ENCODE measurements at places on chromosomes 5 and 9. TPM values are rescaled to one million over a fixed set of nuclear protein-coding genes. Genes with fewer than 3 reads are reported as not detected.
A peak's percentile ranks its signal among the peaks of the same experiment; 100 is the strongest.

The ADAMTS13 gene
- polyA plus RNA-seq, result 5.2 TPM

- DNase-seq, result no peak
These were observed 1037.3 kb upstream of the WWC1 start for GRCh38 chr5:167254132-167254531.

- no peak for DNase-seq
These were observed 14.7 kb upstream of the LARP1 start for GRCh38 chr5:154740483-154740882.

The GALNT12 gene
- polyA plus RNA-seq, result 2.3 TPM

GRCh38 chr9:86508208-86508903 lies 154.1 kb upstream of the TUT7 start:
- no peak for DNase-seq

DNA sequence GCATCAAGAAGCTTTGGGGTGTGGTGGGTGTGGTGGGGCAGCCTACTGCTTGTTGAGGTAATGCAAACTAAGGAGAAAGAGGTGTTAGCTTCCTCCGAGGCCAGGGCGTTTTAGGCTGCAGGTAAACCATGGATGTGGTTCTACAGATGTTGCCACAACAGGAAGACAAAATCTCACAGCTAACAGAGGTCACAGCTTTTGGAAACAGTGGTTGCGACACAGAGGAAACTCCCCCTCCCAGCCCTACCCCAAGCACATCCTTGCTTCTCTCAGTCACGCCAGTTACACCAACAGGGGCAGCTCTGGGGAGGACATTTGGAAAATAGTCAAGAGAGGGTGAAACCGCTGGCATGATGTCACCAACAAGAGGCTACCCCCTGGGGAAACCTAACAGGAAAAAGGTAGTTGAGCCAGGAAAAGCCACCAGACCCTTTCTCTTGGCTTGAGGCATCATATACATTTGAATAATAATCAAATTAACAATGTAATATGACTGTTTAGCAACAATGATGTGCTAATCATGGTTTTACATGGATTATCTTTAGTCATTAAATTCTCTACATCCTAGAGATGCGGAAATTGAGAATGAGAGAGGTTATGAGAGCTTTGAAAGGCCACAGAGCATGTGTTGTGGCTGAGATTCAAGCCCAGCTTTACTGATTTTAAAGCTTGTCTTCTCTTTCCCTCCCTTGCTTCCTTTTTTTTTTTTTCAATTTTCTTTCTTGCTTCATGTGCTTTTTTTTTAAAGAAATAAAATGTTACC lies 82.2 kb upstream of the IL12B start:
- no peak for DNase-seq

The WDR36 gene
- polyA plus RNA-seq, result 19.1 TPM

DNA sequence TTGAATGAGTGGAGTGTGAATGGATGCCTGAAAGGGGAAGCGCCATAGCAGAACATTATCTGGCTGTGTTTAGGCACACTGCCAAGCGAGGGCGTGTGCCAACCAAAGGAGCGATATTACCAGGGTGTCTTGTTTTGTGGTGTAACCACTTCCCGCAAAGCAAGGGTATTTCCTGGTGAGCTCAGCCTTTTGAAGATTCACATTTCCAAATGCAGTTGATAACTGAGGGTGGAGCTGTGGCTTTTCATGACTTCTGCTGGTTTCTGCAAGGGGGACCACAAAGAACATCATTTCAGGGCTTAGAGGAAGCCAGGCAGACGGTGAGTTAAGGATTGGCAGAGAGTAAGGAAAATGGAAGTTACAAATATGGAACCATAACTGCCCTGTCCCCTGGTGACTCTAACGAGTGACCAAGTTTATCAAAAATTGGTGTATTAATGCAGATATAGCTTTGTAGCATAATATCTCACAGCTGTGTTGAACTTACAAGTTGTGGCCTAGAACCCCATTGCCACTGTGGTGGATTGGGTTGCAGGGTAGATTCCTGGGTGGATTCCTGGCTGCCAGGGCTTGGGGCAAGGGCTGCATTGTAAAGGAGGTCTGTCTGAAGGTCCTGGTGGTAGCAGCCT lies 71.4 kb downstream of the RALGPS1 start:
- DNase-seq, result peak; percentile 42

The PCDHA1 gene
- not detected for polyA plus RNA-seq

DNA sequence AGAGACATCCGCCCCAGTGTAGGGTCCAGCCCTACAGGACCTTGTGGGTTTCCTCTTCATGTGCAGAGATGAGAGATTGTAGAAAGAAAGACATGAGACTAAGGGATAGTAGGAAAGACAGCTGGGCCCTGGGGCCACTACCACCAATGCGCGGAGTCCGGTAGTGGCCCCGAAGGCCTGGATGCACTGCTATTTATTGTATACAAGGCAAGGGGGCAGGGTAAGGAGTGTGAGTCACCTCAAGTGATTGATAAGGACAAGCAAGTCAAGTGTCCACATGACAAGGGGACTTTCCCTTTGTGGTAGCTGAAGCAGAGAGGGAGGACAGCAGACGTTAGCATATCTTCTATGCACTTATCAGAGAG lies 6.2 kb upstream of the TMEM141 start:
- DNase-seq, result no peak

GRCh38 chr9:90423661-90424193 lies 218.9 kb downstream of the DIRAS2 start:
- no peak for DNase-seq

DNA sequence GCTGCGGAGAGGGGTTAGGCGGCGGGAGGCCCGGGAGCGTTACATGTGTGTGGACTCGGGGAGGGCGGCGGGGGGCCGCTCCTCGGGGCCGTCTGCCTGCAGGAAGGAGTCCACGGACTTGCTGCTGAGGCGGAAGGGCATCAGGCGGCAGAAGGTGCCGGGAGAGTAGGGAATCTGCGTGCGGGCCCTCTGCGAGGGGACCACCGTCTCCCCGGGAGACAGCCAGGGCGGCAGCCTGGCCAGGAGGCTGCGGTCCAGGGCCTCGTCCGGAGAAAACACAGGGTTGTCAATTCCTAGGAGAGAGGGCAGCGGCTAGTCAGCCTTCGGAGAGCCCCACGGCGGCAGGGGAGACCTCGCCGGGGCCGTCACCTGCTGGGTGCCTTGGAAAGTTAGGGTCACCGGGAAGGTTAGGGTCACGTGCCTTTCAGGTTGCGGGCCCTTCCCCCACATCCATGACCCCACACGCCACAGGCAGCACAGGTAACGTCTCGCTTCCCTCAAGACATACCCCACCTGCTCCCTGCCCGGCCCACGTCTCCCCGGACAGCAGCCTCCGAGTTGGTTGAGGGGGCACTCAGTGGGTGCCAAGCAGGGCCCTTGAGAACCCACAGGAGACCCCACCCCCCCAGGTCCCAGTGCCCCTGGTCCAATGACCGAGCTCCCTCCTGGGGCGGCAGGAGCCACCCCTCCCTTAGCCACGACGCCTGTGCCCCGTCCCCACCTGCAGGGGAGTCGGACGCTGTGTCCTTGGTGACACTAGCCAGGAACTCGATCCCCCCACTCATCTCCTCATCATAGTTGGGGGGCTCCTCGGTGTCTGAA lies 32.1 kb downstream of the EXOC3 start:
- no peak for DNase-seq

The RABEPK gene
- 18.6 TPM for polyA plus RNA-seq

The SH3TC2 gene
- 2.5 TPM for polyA plus RNA-seq

DNA sequence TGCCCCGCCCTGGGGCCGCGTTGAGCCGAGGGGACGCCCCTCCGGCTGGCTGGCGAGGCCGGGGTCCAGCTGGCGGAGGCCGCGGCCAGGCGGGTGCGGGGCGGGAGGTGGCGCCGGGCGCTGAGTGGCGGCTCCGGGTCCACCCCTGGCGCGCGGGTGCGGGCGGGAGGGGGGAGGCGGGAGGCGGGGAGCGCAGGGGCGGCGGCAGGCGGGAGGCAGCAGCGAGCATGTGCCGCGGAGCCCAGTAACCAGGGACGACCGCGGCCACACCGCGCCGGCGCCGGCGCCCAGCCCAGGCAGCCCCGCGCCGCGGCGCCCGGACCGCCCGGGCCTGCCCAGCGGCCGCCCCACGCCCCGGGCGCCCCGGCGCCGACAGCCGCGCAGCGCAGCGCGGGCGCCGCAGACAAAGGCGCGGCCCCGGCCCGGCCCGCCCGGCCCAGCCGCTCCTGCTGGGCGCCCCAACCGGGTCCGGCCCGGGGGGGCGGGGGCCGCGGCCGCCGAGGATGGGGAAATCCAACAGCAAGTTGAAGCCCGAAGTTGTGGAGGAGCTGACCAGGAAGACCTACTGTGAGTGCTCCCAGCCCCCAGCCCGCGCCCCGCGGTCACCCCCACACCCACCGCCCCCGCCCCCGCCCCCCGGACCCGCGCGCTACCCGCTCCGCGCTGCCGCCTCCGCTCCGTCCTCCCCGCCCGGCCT lies at the start of gene NCS1:
Gene NCS1 (plus strand): TSS at position 244 of the 697 bp plus-strand sequence. CDS start 260 bp downstream, at position 504.
- DNase-seq, result peak; percentile 78

All from muscle of back (tissue), 13 donors.